Frontal cortex (tissue), 4 donors: ENCODE measurements at places on chromosomes 5 and 9. TPM values are rescaled to one million over a fixed set of nuclear protein-coding genes. Genes with fewer than 3 reads are reported as not detected.

The CENPK gene
- 8.6 TPM for total RNA-seq

DNA sequence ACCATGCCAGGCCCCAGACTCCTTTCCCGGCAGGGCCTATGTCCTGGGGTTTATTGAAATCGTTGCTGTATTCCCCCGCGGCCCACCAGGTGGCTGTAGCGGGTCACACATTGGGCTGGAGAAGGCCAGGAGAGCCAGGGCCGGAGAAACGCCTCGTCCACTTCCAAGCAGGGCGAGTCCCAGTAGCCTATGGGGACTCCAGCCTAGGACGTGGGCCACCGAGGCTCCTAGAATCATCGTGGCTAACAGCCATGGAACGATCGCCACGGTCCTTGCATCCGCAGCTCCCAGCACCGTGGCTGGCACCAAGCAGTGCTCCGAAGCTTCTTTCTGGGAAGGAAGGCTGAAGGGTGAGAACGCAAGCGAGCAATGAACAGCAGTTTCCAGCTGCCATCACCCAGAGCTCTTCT lies 87.7 kb downstream of the ENTREP1 start:
- peak; percentile 34 for DNase-seq

DNA sequence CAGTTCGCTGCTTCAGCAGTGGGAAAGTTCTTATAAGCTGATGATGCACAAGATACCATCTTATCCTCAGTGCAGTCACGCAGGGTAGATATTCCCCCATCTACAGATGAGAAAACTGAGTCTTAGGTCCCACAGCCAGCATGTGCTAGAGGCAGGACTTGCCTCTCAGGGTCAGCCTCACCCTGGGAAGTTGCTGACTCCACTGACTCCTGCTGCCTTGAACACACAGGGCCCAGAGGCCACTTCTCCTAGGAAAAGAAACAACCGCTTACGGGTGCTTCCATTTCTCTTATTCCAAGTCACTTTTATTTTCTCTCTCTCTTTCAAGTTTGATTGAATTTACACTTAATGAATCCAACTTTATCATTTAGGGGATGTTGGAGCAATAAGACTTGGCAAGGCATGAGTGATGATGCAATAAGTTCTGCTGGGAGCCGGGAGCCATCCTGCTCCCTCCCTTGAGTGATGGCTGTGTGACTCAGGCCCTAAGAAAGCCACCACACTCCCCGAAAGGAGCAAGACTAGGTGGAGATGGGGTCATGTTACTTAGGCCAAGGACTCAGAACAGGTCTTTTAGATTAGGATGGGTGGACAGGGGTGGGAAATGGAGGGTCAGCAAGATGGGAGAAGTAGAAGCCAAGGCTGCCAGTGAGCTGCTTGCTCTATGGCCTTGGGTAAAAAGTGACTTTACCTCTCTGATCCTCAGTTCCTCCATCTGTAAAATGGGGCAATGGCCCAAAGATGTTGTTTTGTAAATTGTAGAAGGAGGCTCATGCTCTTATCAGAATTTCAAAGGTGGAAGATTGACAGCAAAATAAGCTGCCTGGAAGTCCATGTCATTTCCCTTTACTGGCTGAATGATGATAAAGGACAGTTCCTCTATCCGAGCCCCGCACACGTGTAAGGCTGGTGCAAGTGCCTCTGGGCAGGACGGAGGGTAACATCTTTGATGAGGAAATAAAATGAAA lies 67.4 kb upstream of the ZNF618 start:
- DNase-seq: no peak

GRCh38 chr5:5317976-5318375 lies 104.5 kb upstream of the ICE1 start:
- DNase-seq: no peak

The PCDHGA5 gene
- total RNA-seq: 5.7 TPM

DNA sequence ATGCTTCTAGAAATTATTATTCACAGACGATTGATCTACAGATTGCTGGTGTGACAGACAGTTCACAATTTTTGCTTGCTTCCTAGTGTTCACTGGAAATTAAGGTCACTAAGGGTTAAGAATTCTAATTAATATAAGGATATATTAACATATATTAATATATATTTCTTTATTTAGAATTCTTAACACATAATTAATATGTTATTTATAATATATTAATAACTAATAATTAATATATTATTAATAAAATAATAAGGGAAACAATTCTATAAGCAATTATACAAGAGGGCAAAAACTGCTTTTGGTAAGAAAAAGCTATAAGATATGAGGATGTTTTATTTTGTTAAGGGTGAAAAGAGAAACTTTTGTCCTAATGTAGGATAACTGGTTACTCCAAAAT lies 56.3 kb downstream of the PDE6A start:
- no peak for DNase-seq

GRCh38 chr5:181260720-181261319 lies at the start of gene TRIM52:
TRIM52 (minus strand) TSS chr5:181261143; CDS start chr5:181260813, 330 bp downstream.
- DNase-seq: peak; percentile 79

DNA sequence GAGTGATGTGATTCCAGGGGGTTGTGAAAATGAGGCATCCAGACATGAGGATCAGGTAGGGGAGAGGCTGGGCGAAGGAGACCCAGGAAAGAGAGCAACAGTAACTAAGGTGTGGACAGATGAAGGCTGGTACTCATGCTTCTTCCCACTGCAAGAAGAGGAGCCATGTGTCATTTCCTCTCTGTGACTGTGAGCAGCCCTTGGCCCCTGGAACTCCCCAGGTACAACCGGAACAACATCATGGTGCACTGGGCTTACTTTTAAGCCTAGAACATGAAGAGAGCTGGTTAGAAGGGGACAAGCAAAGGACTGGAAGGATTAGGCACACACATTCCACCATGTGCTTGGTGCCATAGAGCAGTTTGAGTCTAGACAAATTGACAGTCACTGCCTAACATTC lies 10.9 kb upstream of the IL12B start:
- no peak for DNase-seq

The BHMT2 gene
- total RNA-seq: 0.41 TPM

The SHROOM1 gene
- 0.82 TPM for total RNA-seq

The C9orf50 gene
- total RNA-seq: not detected

The ZSWIM6 gene
- total RNA-seq: 48.5 TPM

The EIF4EBP3 gene
- total RNA-seq: not detected

GRCh38 chr5:177600508-177601018 lies 631 bp downstream of the B4GALT7 start:
- DNase-seq: no peak

DNA sequence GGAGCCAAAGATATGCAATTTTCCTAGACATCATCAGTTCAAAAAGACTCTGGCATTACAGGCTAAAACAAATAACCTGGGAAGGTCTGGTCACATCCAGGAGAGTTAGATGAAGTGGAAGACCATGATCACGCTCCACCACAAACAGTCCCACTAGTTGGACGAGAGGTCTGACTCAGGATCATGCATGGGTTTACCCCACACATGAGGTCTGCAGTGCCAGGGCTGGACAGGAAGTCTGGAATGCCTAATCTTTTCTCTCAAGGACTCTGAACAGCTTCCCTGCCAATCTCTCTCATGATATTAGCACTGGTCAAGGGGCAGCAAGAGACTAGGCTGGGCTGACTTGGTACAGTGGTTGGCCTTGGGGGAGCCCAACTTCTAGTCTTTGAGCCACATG lies 7.1 kb downstream of the PRUNE2 start:
- DNase-seq: no peak

DNA sequence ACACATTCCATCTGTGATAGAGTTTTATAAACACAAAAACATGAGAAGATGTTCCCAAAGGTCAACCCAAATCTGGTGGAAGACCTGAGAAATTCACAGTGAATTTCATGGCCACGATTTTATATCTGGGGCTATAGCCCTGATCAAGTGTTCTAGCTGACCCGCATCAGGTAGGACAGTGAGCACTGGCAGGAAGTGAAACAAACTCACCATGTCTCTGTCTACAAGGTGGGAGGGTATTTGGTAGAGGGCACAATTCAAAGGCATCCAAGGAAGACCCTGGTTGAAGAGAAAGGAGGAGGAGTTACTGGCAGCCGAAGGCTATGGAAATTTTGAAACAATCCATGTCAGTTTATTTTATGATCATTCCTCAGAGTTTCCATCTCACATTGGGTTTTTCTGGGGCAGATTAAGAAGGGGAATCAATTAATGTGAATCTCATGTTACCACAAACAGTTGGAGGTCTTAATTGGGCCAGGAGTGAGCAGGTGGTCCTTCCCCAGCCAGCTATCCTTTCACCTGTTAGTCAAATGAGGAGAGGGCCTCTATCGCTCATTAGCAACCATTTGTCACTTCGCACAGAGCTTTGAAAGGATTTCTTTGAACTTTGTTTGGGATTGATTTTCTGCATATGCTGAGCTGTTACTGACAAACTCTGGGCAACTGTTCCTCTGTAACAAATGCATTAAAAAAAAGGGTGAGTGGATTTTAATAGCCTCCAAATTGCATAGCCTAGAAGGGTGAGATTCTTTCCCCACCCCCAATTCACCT lies 612.0 kb upstream of the CLINT1 start:
- no peak for DNase-seq

The BARHL1 gene
- not detected for total RNA-seq

- DNase-seq: no peak
Observed at GRCh38 chr9:123329329-123329955, 26.6 kb upstream of the CRB2 start.

The ANKRD34B gene
- 0.41 TPM for total RNA-seq

The SPATA9 gene
- 0.82 TPM for total RNA-seq

DNA sequence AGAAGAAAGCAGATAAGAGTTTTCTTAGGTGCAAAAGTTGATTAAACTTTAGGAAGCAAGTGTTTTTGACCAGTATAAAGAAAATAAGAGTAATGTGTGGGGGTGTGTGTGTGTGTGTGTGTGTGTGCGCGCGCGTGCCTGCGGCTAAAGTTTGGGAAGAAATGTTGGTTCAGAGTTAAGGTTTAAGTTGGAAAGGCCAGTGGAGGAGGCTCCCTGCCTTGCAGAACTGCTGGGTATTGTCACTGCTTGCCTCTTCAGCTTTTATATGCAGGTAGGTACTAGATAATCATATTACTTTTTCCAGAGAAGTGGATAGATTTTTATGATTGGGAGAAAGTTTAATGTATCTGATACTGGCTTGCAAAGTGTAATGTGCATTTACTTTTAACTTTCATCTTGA lies 2.0 kb downstream of the PIK3R1 start:
- DNase-seq: no peak

DNA sequence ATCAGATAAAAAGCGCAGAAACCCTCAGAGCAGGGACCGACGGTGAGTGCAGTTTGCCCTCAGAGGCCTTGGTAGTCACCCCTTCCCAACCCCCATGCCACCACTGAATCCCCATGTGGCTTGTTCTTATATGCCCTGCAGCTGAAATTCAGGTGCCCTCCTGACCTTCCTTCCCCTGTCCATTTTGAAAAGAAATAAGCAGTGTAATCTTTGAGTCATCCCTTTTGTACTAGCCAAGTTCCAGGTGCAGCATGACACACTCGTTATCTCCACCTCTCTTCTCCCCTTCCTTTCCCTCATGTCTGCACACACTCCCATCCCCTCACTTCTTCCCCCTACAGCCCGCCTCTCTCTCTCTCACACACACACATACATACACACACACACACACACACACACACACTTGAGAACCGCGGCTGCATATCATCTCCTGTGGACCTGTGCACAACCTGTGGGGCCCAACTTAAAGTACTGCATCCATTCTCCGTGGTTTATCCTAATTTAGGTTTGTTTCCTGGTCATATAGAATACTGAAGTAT lies 53.1 kb downstream of the SYK start:
- no peak for DNase-seq

The C5orf58 gene
- total RNA-seq: not detected

DNA sequence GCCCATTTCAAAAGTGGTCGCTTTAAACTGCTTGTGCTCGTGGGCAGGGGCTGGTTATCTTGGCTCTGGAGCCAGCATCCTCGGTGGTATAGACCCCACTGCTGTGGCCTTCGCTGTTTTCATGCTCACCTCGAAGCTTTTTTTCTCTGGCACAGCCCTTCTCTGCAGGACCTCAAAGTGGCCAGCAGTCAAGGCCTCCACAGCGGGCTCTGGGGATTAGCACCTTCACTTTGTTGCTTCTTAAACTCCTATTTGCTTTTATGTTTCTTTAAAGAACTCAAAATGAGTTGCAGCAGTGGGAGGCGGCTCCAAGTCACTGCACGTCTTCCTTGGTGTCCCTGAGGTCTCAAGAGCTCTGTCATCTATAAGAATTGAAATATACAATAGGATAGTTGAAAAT lies 165.1 kb downstream of the CACNA1B start:
- DNase-seq: no peak

DNA sequence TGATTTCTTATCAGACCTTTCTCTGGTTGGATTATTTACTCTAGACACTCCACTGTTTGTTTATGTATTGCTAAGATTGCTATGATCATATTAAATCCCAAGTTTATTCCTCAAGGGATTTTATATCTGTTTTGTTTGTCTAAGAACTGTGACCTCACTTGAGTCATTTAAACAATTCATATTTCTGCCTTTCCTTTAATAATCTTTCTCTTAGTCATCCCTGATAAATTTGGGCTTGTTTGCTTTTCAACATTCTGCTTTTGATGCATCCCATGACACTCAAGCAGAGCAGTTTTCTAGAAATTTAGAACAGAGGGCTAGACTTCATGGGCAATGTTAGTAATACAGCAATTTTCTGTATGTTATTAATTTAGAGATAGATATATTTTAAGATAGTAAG lies 231.6 kb upstream of the TNC start:
- no peak for DNase-seq

DNA sequence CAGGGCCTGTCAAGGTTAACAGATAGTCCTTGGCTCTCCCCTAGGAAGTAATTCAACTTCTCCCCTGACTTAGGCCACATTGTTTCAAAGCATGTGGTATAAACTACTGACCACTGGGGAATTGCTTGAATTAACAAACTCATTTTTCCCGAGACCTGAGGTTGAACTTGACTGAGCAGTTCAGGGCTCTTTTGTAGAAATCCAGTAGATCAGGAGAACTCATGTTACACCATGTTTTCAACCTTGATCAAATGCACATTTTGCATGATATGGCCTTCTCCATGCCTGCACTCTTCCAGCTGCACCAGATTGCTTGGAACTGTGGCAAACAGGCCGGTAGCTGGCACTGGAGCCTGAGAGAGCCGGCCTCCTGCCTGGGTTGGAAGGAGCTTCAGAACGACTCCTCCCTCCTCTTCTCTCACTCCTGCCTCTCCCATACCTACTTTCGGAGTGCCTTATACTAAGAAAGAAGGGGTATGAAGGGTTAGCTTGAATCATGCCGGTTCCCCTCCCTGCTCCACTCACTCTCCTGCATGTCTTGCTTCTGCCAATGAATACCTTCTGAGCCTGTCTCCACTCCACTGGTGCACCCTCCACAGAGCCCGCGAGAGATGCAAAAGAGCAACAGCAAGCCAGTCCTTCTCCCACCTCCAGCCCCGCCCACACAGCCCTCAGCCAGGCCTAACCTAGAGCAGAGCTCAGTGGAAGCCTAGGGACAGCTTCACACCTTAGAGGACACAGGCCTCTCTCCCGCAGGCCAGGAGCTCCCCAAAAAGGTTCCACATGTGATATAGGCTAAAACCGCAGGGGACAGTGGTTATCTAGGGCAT lies 159.4 kb downstream of the MACROH2A1 start:
- DNase-seq: no peak

GRCh38 chr5:83563631-83564030 lies 92.1 kb downstream of the VCAN start:
- DNase-seq: no peak

DNA sequence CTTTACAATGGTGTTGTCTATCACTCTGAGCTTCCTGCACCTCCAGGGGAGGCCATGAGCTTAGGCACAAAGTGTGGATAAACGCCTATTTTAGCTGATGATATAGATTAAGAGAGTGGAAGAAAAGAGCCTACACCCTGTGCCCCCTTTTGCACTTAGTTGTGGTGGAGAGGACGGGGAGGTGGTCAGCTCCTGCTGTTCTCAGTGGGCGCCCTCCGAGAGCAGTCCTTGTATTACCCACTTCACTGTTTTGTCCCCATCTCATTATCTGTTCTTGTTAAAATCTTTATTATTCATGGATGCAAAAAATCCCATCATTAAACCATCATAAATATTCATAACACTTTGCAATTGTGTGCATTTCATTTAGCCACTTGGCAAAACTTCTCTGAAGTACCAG lies 303.3 kb downstream of the EFNA5 start:
- no peak for DNase-seq
